NCI-H1105 (cell line): ENCODE measurements at places on chromosomes 5 and 9.

DNA sequence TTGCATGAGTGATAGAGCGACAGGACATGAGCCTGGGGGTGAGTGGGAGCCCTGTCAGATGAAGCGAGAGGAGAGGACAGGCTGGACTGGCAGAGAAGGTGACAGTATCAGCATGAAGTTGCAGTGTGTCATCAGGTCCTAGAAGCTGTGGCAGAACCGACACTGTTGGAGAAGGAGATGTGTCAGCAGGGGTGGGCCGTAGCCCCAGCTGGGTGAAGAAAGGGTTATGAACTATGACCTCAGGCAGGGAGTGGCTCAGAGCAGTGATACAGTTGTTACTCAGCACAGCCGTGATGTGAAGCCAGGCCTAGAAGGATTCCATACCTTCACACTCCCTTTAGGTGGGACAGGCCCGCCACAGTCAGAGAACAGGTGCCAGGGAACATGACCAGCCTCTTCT lies 7.6 kb downstream of the PCYOX1L start:
- no peak for DNase-seq

GRCh38 chr5:143101725-143102386 lies 301.6 kb downstream of the NR3C1 start:
- DNase-seq, result no peak

DNA sequence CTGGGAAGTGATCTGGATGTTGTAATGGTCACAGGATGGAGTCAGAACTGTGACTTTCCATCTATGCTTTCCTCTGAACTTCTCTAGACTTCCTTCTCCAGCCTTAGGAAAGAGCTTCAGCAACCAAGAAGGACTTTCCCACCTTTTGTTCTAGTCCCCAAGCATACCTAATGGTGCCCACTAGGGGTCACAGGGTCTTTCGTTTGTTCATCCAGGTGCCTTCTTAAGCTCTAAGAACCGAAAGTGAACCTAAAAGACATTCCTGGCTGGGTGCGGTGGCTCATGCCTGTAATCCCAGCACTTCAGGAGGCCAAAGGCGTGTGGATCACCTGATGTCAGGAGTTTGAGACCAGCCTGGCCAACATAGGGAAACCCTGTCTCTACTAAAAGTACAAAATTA lies 1.8 kb upstream of the WNT8A start:
- no peak for DNase-seq

GRCh38 chr9:122821278-122821943 lies 7.0 kb downstream of the PDCL start:
- DNase-seq, result no peak

DNA sequence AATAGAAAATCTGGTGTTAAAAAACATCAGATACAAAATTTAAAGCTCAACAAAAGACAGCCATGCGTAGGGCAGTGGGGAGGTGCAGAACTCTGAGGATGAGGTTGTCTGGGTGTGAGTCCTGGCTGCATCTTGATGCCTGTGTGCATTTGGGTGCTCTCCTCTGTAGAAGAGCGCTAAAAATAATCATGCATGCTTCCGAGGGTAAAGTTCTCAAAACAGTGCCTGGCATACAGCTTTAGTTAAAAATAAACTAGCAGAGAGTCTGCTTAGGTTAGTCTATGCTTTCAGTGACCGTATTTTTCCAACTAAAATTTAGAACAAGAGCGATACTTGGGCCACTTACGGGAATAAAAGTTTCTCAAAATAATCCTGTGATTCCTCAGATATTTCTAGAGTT lies 55.5 kb upstream of the SPATA31C2 start:
- no peak for DNase-seq

DNA sequence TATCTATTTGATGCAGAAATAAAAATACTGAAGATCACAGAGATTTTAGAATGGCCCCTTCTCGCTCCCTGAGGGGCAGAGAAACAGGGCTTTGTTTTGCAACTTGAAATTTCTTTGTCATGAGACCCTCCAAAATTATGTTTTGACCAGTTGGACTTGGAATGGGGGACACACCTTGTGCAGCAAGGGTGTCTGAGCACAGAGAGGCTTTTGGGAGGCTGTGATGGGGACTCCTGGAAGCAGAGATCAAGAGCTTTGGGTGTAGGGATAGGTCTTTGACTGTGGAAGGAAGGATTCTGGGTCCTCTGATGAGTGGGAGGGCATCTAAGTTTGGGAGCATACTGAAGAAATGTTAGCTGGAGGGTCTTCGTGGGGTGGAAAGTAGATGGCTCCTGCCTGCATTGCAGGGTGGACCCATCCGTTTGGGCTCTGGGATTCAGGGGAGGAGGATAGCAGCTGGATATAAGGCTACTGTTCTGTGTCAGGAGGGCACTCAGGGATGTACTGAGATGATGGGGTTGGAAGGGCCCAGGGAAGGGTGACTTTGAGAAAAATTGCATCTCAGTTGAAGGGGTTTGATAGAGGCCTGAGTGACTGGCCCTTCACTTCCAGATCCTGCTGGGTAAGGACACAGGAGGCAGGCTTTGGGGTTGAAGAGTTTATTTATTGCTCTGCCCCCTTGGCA lies 1.8 kb upstream of the MYORG start:
- DNase-seq, result no peak

DNA sequence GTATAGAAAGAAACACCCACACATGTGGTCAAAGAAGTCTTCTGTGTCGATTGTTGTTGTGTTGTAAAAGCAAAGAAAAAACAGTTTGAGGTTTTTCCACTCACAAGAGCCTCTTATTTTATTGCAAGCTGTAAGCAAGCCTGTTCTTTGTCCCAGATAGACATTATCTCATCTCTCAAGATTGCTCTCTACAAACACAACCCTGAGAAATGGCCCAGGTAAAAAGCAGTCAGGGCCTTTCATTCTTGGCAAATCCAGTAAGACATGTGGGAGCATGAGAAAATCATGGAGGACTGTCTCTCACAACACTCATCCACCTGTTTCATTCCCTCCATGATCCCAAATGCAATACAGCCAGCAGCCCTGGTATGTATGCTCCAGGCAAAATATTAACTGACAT lies 286.6 kb upstream of the POU5F2 start:
- no peak for DNase-seq
